ENCODE measurements at places on chromosomes 4 and X.

DNA sequence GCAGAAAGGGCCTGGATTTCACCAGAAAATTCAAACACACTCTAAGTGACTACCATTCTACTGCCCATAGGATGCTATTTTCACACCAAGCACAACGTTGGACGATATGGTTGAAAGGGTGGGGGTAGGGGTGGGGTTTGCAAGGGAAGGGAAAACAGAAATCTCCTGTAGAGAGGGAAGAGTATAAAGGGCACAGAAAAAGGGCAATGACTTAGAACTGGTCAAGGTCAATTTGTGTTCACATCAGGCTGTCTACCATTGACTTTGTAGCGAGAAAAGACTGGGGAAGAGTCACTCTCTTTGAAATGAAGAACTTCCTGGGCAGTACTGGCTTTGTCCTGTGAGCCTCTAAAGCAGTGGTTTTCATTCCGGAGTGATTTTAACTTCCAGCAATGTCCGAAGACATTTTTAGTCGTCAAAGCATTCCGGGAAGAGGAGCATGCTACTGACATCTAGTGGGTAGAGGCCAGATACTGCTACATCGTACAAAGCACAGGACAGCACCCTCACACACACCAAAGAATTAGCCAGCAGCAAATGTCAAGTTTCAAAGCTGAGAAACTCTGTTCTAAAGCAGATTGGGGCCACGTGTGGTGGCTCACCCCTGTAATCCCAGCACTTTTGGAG, 48.4 kb upstream of the SLC7A3 start:
- DNase-seq = no peak

DNA sequence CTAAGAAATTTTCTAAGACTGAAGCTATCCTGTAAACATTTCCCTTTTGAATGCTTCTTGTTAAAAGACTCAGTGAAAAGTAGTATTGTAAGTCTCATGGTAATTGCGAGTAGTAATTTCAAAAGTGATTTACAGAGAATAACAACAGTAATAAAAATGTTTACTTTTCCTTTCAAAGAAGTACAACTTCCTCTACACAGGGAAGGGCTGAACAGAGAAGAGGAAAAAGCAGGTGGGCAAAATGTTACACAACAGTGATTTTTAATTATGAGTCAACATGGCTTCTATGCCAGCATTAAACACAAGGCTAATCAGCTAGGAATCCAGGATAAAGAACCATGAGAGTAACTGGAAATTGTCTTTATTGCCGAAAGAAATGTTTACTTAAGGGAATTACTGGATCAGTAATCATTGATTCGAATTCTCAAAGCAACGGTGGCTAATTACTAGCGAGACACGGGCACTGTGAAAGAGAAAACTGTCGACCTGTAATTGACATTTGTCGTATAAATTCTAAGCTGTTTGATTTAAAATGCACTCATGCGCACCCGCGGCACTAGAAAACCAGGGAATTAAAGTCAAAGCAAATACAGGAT, 15.4 kb downstream of the UTP3 start:
- peak; percentile 20 for DNase-seq

DNA sequence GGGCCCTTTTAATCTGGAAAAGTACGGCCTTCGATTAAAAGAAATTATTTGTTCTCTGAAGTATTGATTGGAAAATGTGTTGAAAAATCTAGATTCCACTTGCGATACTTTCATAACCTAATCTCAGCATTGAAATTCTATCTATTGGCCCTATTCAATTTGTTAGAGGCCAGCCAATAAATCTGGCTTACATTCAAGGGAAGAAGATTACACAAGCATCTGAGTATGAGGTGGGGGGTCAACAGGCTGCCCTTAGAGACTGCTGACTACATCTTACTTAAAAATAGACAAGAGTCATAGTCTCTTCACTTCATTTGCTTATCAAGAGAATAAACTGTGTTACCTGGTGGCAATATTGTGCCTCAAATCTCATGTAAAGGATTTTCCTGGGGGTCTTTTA, 248.0 kb upstream of the KCNIP4 start:
- no peak for DNase-seq

DNA sequence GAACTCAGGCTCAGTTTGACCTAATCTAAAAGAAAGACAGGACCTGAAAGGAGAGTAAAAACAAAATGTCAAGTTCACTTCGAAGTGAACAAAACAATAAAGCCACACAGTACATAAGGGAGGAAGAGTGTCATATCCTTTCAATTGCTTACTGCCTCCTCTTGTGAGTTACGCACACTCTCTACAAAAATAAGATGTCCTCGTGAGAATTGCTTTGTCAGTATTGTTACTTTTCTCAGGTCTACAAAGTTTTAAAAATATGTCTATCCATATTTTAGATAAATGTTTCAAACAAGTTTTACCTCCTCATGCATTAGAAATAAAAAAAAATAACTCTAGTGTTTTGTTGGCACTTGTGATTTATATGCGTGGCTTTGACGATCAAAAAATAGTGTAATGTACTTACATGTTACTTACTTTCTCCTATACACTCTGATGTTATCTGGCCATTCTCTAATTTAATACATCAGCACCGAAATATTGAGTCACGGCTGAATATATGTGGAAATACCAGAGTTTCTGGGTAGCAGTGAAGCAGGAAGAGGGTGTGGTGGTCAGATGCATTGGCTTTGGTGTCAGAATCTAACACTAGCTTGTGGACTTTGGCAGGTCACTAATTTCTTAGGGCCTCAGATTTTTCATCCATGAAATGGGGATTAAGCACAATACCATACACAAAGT, 8.1 kb upstream of the MRPL1 start:
- DNase-seq = no peak

DNA sequence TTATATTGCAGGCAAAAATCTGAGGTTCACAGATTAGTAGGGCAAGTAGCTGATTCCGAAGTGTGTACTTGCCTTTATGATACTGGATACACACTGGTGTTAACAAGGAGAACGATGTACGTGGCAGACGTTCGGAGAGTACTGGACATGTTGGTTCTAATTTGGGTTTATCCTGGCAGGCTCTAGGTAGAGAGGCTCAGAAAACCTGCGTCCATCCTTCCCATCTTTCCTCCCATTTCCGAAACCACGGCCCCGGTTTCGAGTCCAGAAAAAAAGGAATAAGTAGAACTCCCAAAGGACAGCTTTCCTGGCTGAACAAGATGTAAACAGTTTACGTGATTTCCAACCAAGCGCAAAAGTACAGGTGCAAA, 351 bp upstream of the SLC30A9 start:
- peak; percentile 28 for DNase-seq

- DNase-seq = no peak
Measured at GRCh38 chr4:110306303-110306702, 107.9 kb upstream of the ELOVL6 start.

DNA sequence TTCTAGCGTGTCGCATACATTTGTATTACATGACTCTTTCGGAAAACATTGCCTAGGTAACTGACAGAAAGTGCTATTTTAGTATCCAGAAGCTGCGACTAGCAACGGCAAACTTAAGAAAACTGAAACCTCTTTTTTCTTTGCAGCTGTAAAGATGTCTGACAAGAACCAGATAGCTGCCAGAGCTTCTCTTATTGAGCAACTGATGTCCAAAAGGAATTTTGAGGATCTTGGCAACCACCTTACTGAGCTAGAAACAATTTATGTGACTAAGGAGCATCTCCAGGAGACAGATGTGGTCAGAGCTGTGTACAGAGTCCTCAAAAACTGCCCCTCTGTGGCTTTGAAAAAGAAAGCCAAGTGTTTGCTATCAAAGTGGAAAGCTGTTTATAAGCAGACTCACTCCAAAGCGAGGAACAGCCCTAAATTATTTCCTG, 9.4 kb downstream of the TCEANC start:
- DNase-seq = no peak

- DNase-seq = no peak
Measured at GRCh38 chr4:180380733-180381132, 1862.5 kb upstream of the TENM3 start.

DNA sequence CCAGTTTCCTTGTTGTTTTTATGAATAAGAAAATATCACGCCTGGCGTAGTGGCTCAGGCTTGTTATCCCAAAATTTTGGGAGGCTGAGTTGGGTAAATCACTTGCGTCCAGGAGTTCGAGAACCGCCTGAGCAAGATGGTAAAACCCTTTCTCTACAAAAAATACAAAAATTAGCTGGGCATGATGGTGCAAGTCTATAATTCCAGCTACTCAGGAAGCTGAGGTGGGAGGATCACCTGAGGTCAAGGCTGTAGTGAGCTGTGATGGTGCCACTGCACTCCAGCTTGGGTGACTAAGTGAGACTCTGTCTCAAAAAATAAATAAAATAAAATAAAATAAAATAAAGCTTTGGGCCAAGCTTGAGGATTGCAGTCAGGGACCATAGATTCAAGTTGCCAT, 827.2 kb downstream of the FSTL5 start:
- DNase-seq = no peak
